AG09309 (cell line): ENCODE measurements at places on chromosomes 5 and 9.

GRCh38 chr9:93451849-93452709, 594 bp downstream of the FAM120A start:
- no peak for DNase-seq

GRCh38 chr9:91033797-91034196, 232.2 kb downstream of the SYK start:
- no peak for DNase-seq

DNA sequence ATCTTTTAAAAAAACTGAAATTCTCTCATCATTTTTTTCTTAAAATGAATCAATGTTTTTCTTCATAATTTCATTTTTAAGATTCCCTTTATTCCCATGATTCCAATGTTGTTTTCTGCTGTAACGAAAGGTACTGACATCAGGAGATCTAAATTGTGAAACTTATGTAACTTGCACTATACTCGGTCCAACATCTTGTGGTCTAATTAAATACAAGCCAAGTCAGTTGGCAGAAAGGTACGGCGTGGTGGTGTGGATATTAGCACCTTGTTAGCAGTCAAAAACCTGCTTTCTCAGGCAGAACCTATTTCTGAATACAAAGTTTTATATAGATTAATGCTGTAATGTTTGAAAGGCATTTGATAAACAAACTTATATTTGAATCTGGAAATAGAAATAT, 20.1 kb downstream of the RORB start:
- DNase-seq: no peak

DNA sequence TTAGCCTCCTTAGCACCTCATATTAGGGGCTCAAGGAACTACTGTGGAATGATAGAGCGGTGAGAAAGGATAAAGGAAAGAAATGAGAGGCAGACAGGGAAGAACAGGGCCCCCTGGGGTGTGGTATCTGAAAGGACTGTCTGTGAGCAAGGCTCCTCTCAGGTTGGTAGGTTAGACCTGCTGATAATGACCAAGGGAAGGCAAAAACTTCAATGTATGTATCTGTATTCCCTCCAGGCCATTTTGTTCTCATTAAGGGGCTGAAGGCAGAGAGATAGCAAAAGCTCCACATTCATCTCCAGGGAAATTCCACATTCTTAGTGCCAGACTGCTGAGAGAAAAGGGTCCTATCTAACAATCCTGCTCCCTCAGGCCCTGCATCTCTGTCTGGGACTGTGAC, 28.6 kb downstream of the TRIM32 start:
- DNase-seq: no peak

- DNase-seq: no peak
These were observed 110.5 kb upstream of the CDKN2B start for GRCh38 chr9:22119522-22120158.

GRCh38 chr5:131303537-131303936, 39.7 kb downstream of the CDC42SE2 start:
- DNase-seq: peak; percentile 47

GRCh38 chr5:58852566-58852965, 269.7 kb downstream of the RAB3C start:
- DNase-seq: no peak

- no peak for DNase-seq
These were observed 40.3 kb upstream of the SLC25A51 start for GRCh38 chr9:37944266-37944650.

GRCh38 chr5:116771466-116772151, 197.0 kb upstream of the SEMA6A start:
- DNase-seq: no peak

DNA sequence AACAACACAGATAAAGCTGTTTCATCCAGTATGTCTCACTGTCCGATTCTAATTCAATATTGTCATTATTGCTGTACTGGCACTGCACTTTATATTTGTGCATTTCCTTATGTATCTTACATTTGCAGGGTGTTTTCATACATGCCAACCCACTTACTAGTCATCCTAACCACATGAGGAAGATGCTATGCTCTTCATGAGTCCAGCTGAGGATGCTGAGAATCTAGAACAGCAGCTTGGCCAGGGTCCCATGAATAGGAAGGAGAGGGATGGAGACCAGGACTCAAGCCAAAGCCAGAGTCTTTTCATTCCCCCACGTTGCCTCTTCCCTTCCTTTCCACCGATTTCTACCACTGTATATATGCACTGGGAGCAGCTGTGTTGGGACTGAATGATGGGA, 292.8 kb upstream of the KLF4 start:
- DNase-seq: peak; percentile 18

GRCh38 chr5:10631316-10631996, 67.6 kb downstream of the ANKRD33B start:
- DNase-seq: no peak
